ENCODE measurements at places on chromosomes 12 and 14.

GRCh38 chr12:88955531-88955930 is 375.3 kb upstream of the KITLG start:
- no peak for DNase-seq

DNA sequence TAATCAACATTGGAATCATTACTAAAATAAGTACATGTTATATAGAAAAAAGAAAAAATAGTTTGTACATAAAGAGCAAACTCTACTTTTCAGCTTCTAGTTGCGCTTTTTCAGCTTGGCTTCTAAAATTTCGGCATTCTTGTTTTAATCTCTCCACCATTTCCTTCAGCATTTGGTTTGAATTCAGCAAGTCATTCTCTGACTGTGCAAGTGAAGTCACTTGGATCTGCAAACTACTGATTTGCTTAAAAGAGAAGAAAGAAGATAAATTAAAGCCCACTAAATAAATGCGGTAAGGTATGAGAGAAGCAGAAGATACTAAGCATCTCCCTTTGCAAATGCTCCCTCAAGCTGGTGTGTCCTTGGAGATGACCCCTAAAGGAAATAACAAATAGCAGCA is 126.3 kb downstream of the CEP83 start:
- DNase-seq: no peak

DNA sequence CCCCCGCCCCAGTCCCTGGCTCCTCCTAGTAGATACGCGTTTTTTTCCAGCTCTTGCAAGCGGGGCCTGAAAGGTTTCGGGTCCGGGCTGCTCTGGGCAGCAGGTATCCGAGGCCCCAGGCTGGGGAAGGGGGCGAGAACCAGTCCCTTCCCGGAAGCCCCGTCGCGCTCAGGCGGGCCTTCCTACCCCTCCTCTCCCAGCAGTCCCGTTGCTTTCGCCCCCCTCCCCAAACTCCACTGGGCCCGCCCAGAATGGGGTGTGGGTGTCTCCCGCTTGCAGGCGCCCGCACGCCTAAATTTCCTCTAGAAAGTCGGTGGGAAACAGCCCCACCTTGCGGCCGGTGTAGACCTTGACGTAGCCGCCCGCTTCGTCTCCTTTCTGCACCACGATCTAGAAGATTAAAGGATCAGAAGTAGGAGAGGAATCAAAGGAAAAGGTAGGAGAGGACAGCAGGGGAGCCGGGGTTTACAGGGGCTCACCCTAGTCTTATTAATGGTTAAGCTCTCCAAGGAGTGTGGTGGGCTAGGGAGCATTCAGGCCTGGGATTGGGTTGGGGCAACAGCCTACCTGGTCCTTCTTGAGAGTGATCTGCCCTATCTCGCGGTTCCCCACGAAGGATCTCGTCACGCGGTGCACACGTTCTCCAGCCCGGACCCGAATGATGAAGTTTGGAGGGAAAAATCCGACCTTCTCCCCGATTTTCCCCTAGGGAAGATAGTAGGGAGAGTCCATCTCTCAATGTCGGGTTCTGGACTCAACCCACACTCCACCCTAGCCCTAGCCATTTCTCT is 7.3 kb downstream of the STAC3 start:
- peak; percentile 81 for DNase-seq

- DNase-seq: no peak
These were observed 380.2 kb downstream of the NAV3 start for GRCh38 chr12:78210894-78211302.

- no peak for DNase-seq
These were observed 23.4 kb upstream of the SLC35F4 start for GRCh38 chr14:57889245-57889644.

DNA sequence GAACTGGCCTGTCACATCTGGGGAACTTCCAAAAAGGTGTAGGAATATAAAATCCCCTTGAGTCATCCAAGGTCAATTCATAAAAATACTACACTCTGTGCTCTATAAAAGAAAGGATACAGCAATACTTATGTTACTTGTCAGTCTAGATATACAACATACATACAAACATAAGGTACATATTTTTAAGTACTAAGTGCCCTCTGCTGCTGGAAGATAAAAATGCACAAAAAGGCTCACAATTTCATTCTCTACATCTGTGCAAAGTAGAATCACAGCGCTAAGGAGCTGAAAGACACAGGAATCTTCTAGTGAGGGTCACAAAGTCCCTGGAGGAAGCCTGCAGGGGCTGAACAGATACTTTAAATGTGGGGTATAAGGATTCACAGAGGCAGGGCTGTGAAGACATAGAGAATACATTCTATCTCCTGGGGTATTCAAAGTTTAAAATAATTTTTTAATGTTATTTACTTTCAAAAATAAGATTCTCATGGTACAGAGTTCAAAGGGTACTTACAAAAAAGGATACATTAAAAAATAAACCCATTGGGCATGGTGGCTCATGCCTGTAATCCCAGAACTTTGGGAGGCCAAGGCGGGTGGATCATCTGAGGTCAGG is 10.2 kb upstream of the GOLGA5 start:
- peak; percentile 75 for DNase-seq

DNA sequence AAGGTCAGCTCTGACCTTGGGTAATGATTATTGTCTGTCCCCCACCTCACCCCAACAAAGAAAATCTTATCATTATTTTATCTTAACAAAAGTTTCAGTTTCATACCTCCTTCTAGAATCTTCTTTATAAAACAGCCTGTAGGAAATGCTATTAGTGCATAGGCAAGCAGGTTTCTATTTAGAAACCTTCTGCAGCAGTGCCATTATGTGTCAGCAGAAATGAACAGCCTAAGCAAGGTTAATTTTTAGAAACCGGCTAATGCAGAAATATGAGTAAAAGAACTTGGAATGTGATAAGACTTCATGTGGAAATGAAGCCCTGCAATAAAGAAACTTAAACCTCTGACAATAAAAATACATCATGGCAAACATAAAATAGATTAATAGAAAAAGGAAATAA is 814.4 kb downstream of the FSCB start:
- DNase-seq: no peak

GRCh38 chr12:74449872-74450271 is 87.8 kb upstream of the ATXN7L3B start:
- no peak for DNase-seq

GRCh38 chr14:73944432-73945158 is 5.3 kb downstream of the FAM161B start:
- no peak for DNase-seq

- no peak for DNase-seq
These were observed 292.8 kb upstream of the SFSWAP start for GRCh38 chr12:131418121-131418520.

GRCh38 chr14:52018252-52018651 is 28.9 kb downstream of the RTRAF start:
- peak; percentile 68 for DNase-seq

GRCh38 chr14:50792634-50793068 is 38.3 kb downstream of the NIN start:
- no peak for DNase-seq

DNA sequence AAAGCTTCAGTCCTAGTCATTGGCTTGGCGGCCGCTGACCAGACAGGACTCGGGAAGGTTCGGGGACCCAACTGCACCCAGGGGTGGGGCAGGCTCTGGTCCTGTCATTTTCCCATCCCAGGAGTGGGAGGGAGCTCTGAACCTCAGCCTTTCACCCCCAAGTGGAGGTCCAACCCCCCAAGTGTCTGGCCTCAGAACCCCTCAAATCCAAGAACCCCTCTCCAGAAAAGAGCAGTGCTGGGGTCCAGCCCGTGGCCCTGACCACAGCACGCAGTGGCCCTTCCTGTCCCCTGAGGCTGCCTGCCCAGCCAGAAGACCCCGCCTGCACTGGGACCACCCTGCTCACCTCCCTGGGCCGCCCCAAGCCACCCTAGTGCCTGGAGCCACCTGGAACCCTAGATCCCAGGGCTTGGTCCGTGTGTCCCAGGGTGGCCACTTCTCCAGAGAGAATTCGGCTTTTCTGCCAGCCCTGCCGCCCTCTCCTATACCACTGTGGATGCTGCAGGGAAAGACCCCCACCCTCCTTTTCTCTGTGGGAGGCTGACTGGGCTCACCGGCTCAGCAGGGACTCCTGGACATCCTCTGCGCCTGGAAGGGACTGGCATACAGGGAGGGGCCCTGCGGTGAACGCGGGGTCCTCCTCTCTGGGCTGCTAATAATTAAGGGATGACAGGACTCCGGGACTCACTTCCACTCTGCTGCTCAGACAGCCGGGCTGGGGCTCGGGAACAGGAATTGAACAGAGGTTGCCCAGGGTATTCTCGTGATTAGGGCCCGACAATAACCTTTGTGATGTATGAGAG is 326.9 kb upstream of the SFSWAP start:
- DNase-seq: no peak

Measured in hematopoietic multipotent progenitor cell treated with erythropoietin and hydrocortisone succinate and interleukin-3 and kit ligand, for 8 days (in vitro differentiated cells).